ENCODE measurements at places on chromosomes 4 and X.

- no peak for DNase-seq
Measured at GRCh38 chr4:173270312-173271027, 63.7 kb downstream of the HMGB2 start.

DNA sequence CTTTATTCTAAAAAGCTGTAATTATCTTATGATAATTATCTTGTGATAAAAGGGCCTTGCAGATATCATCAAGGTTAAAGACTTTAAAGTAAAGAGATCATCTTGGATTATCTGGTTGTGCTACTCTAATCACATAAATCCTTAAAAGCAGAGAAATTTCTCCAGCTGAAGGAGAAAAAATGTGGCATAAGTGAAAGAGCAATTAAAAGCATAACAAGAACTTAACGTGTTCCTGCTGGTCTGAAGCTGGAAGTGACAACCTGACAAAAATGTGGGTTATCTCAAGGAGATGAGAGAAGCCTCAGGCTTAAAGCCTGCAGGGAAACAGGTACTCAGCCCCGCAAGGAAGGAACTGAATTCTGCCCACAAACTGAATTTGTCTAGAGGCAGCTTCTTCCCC lies 449.1 kb upstream of the NDST4 start:
- no peak for DNase-seq

DNA sequence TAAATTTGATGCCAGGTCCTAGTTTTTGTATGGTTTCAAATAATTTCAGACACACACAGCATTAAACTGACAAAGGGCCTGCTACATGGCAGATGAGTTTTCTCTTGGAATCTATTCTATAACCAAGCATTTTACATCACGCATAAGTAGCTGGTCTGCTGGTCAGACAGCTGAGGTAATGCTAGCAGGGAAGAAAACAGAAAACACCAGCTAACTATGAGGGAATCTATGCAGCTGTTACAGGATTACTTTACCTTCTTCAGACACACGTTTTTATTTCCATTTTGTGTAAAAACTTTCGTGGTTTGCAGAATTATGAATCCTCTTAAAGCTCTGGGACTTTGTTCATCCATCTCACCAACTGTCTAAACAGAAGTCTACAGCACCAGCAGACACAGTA lies 42.0 kb downstream of the MFAP3L start:
- no peak for DNase-seq

DNA sequence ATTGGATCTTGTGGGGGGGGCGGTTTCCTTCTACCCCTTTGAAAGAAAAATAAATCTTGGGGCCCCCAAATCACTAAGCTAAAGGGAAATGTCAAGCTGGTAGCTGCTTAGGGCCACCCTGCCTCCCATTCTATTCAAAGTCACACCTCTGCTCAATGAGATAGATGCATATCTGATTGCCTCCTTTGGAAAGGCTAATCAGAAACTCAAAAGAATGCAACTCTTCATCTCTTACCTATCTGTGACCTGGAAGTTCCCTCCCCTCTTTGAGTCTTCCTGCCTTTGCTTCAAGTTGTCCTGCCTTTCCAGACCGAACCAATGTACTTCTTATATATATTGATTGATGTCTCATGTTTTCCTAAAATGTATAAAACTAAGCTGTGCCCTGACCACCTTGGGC lies 7.0 kb downstream of the C4orf51 start:
- DNase-seq = no peak

DNA sequence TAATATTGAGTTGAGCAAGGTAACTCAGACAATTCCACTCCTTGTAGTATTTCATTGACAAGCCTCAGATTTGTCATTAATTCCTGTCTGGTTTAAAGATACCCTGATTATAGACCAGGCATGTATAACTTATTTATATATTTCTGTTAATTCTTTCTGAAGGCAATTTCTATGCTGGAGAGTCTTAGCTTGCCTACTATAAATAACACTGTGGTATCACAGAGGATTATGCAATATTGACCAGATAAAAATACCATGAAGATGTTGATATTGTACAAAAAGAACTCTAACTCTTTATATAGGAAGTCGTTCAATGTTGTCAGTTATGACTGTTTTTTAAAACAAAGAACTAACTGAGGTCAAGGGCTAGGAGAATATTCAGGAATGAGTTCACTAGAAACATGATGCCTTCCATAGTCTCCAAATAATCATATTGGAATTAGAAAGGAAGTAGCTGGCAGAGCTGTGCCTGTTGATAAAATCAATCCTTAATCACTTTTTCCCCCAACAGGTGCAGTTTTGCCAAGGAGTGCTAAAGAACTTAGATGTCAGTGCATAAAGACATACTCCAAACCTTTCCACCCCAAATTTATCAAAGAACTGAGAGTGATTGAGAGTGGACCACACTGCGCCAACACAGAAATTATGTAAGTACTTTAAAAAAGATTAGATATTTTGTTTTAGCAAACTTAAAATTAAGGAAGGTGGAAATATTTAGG lies 821 bp downstream of the CXCL8 start:
- no peak for DNase-seq

- no peak for DNase-seq
Measured at GRCh38 chr4:156237231-156237630, 283.6 kb upstream of the CTSO start.

All from NCI-H1930 (cell line).